ENCODE measurements at places on chromosomes 12 and 14.

DNA sequence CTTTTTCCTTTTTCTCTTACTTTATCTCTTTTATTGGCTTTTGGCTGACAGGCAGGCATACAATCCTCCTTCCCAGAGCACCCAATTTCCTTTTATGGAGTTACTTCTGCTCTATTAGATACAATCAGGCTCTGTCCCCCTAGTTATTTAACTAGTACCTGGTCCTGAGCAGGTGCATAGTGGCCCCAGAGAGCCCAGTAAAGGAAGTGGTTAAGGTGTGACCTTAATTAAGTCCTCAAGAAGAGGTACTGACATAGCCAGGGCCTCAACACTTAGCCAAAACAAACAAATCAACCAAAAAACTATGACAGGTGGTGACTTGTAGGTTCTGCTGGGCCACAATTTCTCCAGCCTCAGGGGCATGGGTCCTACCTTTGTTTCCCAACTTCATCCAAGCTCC is 82.9 kb downstream of the CCDC60 start:
- DNase-seq = no peak

DNA sequence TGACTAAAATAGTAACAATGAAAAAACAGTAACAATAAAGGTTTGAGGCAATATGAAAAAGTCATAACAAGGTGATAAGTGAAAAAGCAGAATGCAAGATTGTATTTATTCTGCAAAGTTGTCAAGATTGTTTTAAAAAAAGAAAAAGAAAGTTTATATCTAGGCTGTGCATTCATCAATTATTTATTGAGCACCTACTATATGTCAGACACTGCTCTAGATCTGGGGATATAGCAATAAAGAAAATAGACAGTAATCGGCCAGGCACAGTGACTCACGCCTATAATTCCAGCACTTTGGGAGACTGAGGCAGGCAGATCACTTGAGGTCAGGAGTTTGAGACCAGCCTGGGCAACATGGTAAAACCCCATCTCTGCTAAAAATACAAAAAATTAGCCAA is 3.8 kb downstream of the PLA2G1B start:
- DNase-seq = no peak

DNA sequence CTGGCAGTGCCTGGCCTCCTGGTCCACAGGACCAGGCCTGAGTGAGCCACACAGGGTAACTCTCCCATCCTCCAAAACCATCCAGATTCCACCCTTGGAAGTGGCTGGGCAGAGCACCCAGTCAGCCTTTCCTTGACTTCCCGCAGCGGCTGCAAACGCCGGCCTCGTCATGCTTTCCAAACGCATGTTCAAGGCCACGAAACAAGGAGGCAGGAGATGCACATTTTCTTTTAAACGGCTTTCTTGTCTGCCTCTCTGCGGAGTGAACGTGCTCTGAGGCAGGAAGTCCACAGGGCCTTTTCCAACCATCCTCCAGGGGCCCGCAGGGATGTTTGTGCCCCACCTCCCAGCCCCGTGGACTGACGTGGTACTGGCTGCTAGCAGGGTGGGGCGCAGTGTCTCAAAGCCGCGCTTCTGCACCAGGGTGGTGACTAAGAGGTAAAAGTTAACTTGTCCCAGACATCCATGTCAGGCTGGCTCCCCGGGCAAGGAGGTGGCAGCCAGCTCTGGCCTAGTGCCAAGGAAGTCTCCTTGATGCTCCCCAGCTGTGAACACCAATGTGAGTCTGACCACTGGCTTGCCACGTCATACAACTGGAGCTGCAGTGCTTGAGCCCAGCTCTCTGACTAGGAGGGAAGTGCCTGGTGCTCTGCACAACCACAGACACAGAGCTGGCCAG is 45.0 kb downstream of the KCNA5 start:
- DNase-seq = no peak

GRCh38 chr14:56149995-56150394 is 31.8 kb downstream of the PELI2 start:
- no peak for DNase-seq

DNA sequence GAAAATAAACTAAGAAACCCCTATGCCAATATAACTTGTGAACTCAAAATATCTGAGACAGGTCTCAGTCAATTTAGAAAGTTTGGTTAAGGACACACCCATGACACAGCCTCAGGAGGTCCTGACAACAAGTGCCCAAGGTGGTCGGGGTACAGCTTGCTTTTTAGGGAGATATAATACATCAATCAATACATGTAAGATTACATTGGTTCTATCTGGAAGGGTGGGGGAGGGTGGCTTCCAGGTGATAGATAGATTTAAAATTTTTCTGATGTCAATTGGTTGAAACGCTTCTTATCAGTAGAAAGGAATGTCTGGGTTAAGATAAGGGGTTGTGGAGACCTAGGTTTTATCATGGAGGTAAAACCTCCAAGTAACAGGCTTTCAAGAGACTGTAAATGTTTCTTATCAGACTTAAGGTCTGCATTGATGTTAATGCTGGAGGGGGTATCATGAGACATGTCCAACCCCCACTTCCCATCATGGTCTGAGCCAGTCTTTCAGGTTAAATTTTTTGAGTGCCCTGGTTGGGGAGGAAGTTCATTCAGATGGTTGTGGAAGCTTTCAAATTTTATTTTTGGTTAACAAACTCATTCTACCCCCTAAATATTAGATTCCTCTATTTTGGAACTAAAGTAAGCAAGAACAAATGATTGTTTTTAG is 82.0 kb upstream of the RASSF8 start:
- DNase-seq = no peak

Measured in activated CD4-positive, alpha-beta T cell treated with anti-CD3 and anti-CD28 coated beads, Interleukin-2, amount 50 U/mL, for 48 hours (primary cell).